ENCODE measurements at places on chromosomes 11 and 22.

DNA sequence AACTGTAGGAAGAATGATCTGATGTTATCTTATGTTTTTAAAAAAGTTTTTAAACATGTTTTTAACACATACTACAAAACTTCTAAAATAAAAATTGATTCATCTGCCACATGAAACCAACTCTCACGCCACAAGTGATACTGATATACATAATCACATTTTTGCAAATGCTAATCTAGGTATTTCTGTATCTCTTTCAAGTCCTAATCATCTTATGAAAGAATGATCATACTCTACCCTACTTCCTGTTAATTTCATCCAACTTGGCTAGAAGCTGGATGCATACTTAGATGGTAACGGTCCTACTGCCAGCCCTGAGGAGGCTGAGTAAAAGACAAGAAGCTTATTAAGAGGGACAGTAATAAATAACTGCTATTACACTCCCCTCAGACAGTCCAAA is 19.2 kb downstream of the THAP12 start:
- DNase-seq, result no peak

- DNase-seq, result no peak
Observed at GRCh38 chr11:100709233-100709957, 22.3 kb downstream of the ARHGAP42 start.

DNA sequence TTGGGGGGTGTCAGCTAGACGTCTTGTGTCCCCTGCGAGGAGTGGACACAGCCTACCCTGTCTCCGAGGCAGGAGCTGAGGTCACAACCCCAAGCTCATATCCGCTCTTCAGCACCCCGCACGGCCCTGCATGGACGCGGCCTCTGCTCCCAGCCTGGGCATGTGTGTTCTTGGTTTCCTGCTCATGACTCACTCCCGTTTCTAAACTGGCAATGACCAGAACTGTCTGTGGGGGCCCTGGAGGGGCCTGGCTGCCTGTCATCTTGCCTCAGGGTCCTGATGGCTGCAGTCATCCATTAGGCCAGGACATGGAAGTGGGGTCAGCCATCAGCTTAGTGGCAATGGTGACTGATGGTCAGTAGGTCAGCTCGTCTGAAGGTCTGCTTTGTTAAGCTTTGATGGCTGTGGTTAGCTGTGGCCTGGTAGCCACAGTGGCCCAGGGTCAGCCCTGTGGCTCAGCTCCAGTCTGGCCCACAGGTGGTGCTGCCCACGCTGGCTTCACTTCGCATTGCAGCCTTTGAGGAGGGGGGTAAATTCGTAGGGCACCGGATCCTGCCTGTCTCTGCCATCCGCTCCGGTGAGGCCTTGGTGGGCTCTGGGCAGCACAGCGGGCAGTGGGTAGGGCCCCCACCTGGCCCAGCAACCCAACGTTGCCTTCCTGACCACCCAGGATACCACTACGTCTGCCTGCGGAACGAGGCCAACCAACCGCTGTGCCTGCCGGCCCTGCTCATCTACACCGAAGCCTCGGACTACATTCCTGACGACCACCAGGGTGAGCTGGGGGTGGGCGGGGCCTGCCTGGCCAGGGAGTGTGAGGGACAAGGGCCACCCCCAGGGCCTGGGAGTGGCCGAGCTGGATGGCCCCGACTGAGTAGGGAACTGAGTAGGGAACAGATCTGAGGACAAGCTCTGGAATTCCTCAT is 12.0 kb downstream of the PLCB3 start:
- no peak for DNase-seq

GRCh38 chr11:118868659-118869058 is 15.0 kb upstream of the CXCR5 start:
- no peak for DNase-seq

DNA sequence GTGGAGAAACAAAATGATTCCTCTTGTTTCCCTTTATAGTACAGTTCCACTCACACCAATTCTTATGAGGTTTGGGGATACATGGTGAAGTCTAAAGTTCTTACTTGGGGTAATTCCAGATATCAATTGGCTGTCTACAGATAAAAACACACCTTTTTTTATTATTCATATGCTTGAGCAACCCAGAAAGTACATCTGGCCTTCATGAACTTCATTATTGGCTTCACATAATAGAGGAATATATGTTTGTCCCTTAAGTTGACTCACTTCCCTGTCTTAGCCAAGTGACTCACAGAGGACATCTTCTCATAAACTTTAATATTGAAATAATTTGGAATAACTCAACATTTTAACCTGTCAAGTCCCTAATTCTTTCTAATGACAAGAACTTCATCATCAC is 36.3 kb upstream of the SOX6 start:
- DNase-seq, result no peak

GRCh38 chr11:46222490-46223251 is 54.8 kb upstream of the CREB3L1 start:
- no peak for DNase-seq

DNA sequence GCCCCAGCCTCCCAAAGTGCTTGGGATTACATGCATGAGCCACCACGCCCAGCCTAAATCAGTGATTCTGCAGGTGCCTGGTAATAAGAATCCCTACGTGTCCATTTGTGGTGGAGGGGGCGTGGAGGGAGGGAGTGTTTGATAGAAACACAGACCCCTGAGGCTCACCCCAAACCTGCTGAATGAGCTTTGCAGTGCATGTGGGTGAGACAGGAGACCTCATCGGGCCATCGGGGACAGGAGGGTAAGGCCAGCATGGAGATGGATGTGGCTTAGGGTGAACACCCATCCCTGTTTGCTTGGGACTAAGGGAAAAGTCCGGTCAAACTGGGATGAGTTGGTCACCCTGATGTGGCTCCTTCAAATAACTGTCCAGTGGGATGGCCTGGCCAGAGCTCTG is 71.3 kb upstream of the ALX4 start:
- DNase-seq, result no peak

- no peak for DNase-seq
Observed at GRCh38 chr22:43154887-43155536, 3.7 kb downstream of the TSPO start.

DNA sequence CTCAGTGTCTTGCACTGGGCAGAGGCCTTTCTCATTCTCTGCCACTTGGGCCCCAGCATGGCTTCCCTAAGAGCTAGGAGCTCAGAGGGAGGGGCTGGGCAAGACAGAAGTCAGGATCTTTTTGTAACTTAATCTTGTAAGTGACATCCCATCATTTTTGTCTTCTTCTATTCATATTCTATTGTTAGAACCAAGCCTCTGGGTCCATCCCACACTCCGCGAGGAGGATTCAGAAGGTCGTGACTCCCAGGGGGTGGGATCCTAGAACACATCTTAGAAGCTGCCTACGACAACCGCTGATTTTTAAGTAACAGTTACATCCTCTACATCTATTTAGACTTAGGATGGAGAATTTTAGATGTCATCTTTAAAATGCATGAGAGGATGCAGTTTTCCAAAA is 1.5 kb upstream of the IL17RA start:
- DNase-seq, result no peak

- no peak for DNase-seq
Observed at GRCh38 chr11:8913961-8914660, 3.1 kb downstream of the AKIP1 start.

DNA sequence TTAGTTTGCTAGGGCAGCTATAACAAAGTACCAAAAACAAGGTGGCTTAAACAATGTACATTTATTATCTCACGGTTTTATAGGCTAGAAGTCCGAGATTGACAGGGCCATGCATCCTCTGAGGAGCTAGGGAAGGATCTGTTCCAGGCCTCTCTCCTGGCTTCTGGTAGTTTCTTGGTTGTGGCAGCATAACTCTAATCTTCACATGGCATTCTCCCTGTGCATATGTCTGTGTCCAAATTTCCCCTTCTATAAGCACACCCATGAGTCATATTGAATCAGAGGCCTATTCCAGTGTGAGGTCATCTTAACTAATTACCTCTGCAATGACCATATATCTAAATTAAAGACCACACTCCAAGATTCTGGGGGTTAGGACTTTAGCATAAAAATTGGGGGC is 31.3 kb upstream of the MMP13 start:
- DNase-seq, result no peak

GRCh38 chr11:112161012-112161411 is 2.9 kb downstream of the IL18 start:
- no peak for DNase-seq

DNA sequence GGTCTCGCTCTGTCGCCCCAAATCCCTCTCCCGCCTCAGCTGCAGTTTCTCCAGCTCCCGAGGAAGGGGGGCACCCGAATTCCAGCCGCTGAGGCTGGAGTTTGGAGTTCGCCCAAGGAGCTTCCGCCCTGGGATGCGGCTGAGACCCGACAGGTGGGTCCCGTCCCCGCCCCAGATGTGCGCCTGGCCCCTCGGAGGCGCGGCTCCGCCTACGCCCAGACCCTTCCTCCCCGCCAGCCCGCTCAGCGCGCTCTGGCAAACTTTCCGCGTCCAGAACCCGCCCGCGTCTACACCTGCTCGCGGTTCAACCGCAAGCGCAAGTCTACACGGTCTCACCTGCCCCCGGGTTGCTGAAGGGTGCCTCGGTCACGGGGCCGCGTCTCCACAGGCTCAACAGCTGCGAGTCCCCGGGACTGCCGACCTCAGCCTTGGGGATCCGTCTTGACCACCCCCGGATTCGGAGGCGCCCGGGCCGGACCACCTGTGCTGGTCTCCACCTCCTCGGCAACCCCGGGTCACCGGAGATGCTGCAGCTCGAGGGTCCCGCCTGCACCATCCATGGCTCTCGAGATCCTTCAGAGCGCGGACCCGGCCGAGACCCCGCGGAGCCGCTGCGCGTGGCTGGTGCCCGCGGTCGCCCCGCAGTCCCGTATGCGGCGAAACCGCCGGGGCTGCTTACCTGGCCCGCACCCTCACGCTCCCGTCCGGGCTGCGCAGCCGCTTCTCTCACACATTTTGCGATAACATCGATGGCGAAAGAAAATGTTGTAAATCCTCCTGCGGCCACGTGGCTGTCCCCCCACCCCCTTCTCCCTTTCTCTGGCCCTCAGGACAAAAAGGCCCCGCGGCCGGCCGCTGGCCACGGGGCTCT is 63.6 kb downstream of the NFAM1 start:
- DNase-seq, result no peak

Data from stimulated activated CD4-positive, alpha-beta T cell treated with anti-CD3 and anti-CD28 coated beads, TNF-alpha, amount 100 ng/mL, for 24 hours (primary cell).